Activated naive CD8-positive, alpha-beta T cell treated with anti-CD3 and anti-CD28 coated beads, Interleukin-2, amount 50 U/mL, for 16 hours (primary cell): ENCODE measurements at places on chromosomes 11 and 22.

DNA sequence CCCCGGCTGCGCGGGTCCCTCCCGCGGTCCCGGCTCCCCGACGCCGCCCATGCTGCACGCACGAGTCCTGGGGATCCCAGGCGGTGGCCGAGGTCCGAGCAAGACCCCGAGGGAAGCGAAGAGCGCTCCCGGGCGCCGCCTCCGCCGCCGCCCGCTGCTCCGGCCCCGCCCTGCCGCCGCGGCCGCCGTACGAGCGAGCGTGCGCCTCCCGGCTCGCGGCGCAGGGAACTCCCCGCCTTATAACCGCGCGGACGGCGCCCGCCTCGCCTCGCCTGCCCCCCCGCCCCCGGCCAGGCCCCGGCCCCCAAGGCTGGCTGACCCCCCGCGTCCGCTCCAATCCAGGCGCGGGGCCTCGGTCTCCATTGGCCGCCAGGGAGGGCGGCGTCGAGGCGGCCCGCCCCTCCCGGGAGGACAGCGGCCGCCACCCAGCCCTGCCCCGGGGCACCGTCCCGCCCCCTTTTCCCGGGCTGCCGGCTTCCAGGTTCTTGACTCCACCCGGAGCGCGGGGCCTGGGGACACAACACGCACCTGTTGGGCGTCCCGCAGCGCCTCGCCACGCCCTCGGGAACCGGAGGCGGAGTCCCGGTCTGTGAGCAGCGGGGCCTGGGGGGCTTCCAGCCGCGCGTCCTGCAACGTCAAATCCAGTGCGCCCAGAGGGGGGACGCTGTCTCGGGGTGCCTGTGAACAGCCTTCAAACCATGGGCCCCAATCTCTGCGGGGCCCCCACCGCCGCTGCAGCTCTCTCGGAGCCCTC is at the start of gene FADS3:
FADS3 (minus strand) TSS at position 215 of the 754 bp plus-strand sequence; CDS start at position 51, 164 bp downstream.
- no peak for DNase-seq

DNA sequence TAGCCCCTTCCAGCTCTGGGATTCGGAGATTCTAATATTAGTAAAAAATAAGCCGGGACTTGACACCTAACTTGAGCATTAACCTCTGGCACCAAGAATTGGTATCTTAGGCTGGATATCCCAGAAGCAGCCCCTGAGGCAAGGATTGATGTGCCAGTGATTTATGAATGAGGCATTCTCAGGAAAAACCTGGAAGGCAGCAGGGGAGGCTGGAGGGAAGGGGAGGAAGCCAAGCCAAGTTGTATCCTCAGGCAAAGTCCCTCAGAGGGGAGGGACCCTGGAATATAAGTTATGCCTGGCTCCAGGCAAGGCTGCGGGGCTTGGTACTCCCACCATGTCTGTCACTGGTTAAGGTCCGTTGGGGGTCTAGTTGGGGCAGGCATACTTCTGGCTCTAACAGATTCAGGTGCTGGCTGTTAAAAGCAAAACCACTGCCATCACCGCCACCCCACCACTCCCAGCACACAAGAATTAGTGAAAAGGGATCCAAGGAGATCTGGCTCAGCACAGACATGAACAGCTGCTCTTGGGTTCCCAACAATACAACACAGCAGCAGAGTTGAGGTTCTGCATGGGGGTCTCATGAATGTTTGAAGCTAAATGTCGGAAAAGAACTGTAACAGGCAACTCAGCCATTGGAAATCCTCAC is 29.8 kb downstream of the LMO2 start:
- no peak for DNase-seq

DNA sequence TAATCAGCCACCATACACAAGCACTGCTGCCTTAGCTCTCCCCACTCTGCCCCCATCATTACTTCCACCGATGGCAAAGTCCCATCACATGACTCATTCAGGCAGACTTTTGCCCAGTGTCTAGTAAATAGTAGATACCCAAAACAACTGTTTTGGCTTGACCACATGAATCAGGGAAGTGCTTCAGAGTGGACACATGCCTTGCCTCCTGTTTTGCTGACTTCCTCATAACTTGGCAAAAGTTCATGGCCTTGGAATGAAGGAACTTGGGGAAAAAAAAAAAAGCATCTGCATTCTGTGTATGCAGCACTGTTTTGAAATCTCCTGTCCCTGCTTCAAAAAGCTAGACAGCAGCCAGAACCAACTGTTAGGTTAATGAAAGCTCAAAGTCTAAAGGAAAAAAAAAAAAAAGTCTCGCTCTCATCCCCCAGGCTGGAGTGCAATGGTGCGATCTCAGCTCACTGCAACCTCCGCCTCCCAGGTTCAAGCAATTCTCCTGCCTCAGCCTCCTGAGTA is 335.3 kb downstream of the FAM181B start:
- DNase-seq: no peak

DNA sequence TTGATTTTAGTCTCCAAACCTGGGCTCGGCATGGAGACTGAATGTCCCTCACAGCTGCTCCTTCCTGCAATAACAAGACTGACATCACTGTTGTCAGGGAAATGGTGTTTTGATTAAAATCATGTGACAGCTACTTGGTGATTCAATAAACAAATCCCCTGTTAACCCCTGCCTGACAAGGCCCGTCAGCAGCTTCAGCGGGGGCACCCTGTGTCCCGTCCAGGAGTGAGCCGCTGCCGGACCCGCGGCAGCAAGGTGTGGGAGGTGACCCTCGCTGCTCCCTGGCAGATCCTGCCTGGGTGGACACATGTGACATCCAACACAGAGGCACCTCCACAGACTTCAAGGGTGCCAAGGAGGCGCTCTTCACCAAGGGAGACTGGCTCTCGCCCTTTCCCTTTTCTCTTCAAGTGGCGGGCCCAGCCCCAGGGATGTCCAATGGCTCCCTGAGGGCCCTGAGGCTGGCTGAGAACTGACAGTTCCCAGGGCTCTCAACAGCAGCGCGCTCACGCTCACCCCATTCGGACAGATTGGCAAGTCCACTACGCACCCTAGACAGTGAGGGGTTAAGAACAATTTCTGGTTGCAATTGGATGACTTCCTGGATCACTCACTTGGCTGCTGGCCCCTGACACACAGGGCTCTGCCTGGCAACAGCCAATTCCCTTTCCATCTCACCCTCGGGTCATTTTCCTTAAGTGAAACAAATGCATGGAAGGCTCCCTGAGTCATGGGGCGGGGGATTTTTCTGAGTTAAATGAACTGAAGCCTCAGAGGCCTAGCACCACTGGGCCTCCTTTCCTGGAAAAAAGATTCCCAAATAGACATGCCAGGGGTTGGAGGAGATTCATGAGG is 30.7 kb downstream of the PPP2R1B start:
- DNase-seq: no peak

DNA sequence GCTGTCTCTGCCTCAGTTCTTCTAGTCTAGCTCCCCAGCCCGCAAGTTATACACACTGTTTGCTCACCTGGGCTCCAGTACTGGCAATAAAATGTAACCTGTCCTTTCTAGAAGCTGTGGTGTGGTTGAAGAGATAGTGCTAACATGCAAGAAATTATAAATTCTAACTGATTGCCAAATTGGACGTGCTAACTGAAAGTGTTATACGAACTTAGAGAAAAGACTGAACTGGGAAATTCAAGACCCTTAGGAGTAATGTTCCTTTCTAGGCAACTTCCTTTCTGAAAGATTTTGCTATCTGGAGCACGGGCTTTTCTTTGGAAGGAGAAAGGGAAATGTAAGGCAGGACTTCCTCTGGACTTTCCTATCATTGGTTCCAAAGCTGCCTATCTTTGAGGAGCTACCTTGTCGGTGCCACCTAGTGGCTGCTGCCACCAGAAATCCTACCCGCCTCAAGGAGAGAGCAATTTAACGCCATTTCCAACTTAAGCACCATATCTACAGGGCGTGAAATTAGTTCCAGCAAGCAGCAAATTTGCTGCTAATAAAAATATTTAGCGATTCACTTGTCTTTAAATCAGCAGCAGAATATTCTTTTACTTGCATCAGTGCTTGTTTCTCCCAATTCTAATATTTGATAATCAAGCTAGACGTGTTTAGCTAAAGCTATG is 12.7 kb upstream of the TMEM218 start:
- DNase-seq: no peak

GRCh38 chr11:986270-986951 is 50.1 kb downstream of the MUC6 start:
- DNase-seq: no peak

GRCh38 chr11:45265969-45266675 is 20.0 kb downstream of the SYT13 start:
- no peak for DNase-seq

DNA sequence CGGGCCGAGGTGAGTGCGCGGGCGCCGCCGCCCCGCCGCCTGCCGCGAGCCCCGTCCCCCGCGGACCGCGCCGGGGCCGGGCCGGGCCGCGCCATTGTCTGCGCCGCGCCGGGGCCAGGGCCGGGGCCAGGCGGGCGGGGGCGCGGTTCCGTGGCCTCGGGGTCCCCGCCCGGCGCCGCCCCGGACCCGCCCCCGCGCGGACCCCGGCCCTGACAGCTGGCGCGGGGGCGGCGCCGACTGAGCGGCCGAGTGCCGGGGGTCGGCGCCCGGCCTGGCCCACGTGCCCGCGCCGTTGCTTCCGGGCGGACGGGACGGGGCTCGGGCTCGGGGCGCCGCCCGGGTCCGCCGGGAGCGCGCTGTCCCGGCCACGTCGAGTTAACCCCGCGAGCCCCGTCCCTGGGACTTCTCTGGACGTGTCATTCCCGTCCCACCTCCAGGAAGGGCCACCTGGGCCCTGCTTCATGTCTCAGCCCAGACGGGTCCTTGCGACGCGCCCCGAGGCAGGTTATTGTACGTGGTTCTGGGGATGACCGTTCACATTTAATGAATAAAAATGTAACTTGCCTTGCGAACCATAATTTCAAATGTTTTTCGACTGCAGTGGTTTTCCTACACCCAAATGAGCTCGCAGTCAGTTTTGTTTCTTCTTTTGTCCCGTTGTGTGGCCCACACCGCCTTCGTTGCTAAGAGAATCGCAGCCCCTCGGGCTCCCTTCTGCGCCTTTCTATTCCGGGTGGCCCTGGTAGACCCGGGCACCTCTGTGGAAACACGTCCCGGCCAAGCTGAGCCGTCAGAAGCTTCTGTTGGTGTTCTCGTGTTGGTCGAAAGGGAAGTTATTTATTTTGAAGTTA is 562 bp downstream of the ZBED4 start:
- no peak for DNase-seq

- DNase-seq: no peak
Measured at GRCh38 chr22:46056546-46057245, 79.7 kb upstream of the WNT7B start.

GRCh38 chr11:85896876-85897275 is 41.7 kb downstream of the CCDC83 start:
- DNase-seq: no peak

GRCh38 chr22:36951746-36952145 is 38.3 kb downstream of the CSF2RB start:
- no peak for DNase-seq

- no peak for DNase-seq
Measured at GRCh38 chr22:19962909-19963806, 21.5 kb upstream of the TXNRD2 start.
